AG20443 (cell line): ENCODE measurements at places on chromosomes 5 and 9.

DNA sequence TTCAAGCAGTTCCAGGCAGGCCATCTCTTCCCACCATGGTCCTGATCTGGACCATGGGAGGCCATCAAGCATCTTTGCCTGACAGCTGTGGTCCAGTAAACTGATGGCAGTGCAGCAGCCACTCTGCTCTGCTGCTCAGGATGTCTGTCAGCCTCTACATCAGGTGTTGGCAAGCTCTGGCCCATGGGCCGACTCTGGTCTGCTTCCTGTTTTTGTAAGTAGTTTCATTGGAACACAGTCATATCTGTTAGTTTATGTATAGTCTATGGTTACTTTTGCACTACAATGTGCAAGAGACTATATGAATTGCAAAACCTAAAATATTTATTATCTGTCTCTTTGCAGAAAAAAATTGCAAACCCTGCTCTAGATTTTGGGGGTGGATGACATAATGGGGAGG is 225.0 kb downstream of the KCTD16 start:
- DNase-seq, result no peak

- DNase-seq, result peak; percentile 28
Observed at GRCh38 chr5:147369742-147370374, 135.0 kb downstream of the STK32A start.

GRCh38 chr5:132427281-132428146 is 58.0 kb downstream of the SLC22A5 start:
- DNase-seq, result no peak

GRCh38 chr5:112551419-112552032 is 132.4 kb upstream of the EPB41L4A start:
- DNase-seq, result peak; percentile 60

DNA sequence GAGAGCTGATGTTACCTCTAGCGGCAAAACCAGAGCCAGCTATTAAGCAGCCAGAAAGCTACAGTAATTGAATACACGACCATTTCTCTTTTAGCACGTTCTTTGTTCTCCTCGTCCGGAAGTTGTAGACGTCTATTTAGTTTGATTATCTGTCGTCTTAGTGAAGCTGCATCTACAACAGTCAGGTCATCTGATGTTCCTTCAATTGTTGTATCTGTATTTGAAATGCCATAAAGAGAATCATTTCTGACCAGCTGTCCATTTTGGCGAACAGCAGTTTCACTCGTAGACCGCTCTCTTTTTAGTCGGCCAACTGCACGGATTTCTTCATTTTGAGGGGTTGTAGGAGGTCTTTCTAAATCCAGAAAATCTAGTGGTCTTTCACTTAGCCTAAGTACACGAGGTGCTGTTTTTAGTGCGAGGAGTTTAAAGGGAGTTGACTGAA is 12.6 kb downstream of the PDE6A start:
- DNase-seq, result no peak

GRCh38 chr5:112919972-112920371 is 2.1 kb downstream of the REEP5 start:
- no peak for DNase-seq

DNA sequence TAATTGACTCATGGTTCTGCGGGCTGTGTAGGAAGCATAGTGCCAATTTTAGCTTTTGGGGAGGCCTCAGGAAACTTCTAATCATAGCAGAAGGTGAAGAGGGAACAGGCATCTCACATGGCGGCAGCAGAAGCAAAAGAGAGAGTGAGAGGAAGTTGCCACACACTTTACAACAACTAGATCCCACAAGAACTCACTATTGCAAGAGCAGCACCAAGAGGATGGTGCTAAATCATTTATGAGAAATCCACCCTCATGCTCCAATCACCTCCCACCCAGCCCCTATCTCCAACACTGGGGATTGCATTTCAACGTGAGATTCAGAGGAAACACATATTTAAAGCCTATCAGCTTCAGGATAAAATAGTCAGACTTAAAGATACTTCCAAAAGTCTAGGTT is 36.1 kb upstream of the LPAR1 start:
- DNase-seq, result no peak

- DNase-seq, result no peak
Observed at GRCh38 chr5:35282810-35283209, 52.5 kb upstream of the PRLR start.

DNA sequence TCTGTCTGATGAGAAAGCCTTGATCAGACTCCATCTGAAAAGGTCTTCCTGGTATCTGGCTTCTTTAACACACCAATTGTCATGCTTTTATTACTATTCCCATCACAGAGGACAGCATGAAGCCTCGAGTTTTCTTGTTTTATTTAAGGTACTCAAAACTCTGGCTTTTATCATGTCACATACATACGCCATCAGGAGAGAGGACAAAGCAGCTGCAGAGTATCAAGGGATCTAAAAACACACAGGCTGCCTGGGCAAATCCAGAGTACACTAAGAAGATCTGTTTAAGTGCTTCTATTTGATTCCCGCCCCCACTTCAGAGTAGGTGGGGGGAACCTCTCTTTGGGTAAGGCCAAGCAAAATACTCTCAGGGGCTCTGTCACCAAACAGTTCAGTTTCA is 277.2 kb downstream of the SPOCK1 start:
- DNase-seq, result no peak

- no peak for DNase-seq
Observed at GRCh38 chr5:102937894-102938293, 182.0 kb downstream of the GIN1 start.

GRCh38 chr9:115883467-115884329 is 269.9 kb upstream of the PAPPA start:
- DNase-seq, result peak; percentile 60

DNA sequence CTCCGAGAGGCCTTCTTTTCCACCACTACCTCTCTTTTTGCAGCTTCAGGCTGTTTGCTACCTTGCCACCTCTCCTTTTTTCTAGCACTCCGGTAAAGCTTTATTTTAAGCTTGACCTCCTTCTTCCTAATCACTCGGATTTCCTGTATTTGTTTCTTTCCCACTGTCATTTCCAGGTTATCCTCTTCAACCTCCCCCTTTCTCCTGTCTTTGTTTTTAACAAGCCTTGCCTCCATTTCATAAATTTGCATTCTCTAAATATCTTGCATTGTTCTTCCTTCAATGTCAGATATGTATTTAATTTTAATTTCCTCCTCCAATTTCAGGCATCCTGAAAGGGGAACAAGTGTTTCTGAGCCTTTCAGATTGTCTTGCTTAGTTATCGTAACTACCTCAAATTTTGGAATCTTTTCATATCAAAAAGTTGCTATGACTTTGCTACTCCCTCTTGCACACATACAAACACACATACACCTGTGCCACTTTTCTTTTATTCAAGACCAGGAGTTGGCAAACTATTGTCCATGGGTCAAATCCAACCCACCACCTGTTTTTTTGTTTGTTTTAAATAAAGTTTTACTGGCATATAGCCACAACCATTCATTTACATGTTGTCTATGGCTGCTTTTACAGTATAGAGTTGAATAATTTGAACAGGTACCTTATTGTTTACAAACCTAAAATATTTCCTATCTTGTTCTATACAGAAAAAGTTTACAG is 22.7 kb downstream of the DPYSL3 start:
- DNase-seq, result no peak

GRCh38 chr9:4137681-4138099 is 162.2 kb downstream of the GLIS3 start:
- DNase-seq, result peak; percentile 24

- no peak for DNase-seq
Observed at GRCh38 chr5:54453046-54453445, 2.5 kb upstream of the HSPB3 start.

GRCh38 chr5:17094830-17095229 is 122.6 kb upstream of the BASP1 start:
- DNase-seq, result no peak

DNA sequence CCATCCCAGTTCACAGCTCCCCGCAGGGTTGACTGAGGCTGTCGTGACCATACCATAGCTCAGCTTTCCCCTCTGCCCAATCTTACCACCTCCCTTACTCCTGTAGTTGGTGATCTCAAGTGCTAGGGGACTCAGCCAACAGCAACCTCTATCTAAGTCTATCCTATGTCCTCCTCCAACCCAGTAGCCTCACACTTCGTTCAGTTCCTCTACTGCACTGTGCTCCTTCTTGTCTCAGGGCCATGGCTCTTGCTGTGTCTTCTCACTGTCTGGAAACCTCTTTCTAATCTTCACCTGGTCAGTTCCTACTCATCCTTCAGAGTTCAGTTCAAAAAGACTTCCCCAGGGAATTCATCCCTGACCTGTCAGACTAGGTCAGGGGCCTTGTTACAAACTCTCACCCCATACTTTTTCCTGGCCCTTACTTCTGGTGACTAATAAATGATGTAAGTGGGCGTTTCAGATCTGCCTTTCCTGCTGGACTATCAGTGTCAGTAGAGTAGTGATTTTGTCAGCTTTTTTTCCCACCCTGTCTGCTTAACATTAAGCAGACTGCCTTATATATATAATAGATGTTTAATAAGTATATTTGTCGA is 53.6 kb upstream of the NR3C1 start:
- peak; percentile 67 for DNase-seq

GRCh38 chr9:125137200-125137599 is 6.1 kb downstream of the SCAI start:
- peak; percentile 44 for DNase-seq

- DNase-seq, result no peak
Observed at GRCh38 chr9:17160327-17160726, 25.5 kb downstream of the CNTLN start.

GRCh38 chr5:54611290-54611951 is 93.9 kb downstream of the SNX18 start:
- peak; percentile 52 for DNase-seq

DNA sequence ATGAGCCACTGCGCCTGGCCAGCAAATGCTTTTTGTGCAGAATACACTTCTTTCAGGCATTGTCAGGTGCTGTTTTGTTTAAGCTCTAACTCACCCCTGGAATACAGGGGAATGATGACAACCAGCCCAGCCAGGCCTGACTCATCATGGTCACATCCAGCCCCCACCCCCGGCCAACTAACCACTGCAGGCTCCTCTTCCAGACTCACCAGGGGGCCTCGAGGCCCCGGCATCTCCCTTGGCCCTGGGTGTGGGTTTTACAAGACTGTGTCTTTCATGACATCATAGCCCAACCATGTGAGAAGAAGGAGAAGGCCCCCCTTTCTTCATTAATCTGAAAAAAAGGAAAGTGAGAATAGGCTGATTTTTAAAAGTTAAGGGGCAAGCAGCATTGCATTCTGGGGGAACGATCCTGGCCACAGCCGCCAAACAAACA is 35.5 kb downstream of the OLFML2A start:
- DNase-seq, result peak; percentile 96

GRCh38 chr9:90097237-90097636 is 492.4 kb downstream of the GADD45G start:
- DNase-seq, result no peak

DNA sequence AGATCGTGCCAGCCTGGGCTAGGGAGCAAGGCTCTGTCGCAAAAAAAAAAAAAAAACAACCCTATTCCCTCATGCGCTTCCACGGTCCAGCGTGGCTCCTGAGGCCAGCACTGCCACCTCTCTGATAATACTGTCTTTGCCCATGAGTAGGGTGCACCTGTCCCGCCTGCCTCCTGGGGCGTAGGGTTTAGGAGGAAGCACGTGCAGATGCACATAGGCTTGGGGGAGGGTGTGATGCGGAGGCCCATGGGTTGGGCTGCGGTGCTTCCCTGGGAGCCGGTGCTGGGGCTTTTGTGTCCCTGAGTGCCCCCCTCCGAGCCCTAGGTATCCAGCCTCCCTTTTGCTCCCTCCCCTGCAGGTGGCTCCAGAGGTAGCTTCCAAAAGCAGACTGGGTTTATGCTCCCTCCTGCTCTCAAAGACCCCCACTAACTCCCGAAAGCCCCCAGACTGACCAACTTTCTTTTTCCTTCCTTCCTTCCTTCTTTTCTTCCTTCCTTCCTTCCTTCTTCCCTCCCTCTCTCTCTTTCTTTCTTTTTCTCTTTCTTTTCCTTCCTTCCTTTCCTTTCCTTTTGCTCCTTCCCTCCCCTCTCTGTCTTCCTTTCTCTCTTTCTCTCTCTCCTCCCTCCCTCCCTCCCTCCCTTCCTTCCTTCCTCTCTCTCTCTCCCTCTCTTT is 12.8 kb downstream of the FGFR4 start:
- no peak for DNase-seq

GRCh38 chr9:131277910-131278701 is 1.8 kb upstream of the FAM78A start:
- DNase-seq, result peak; percentile 96

- no peak for DNase-seq
Observed at GRCh38 chr5:65413822-65414221, 67.9 kb downstream of the ADAMTS6 start.

DNA sequence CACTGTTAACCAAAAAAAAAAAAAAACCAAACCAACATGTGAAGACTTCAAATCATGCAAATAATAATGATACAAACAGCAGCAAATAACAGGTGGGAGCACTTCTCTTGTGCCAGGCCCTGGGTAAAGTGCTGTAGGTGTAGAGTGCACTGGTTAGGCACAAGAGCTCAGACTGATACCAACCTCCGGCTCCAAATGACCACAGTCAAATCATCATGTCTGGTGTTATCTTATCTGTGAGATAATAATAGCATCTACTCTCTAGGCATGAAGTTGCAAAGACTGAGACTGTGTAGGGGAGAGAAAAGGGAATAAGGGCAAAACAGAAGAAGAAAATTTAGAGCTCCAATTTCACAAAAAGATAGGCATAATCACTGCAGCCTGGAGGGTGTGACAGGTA is 159.5 kb downstream of the ARL15 start:
- DNase-seq, result no peak

DNA sequence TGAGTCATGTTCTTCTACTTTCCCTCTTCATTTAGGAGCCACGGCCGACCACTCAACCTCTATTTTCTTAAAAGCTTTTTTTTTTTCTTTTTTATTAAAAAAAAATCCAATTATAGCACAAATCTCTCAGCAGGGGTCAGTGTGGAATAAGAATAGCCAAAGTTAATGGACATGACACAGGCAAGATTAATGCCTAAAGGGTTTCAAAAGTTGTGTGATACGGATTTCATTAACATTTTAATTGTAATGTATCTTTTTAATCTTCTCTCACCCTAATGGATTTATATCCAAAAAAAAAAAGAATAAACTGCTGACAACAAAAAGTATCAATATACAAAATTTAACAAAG is 5.4 kb downstream of the NACC2 start:
- DNase-seq, result peak; percentile 58

GRCh38 chr5:9540791-9541190 is 5.1 kb downstream of the SEMA5A start:
- DNase-seq, result no peak

DNA sequence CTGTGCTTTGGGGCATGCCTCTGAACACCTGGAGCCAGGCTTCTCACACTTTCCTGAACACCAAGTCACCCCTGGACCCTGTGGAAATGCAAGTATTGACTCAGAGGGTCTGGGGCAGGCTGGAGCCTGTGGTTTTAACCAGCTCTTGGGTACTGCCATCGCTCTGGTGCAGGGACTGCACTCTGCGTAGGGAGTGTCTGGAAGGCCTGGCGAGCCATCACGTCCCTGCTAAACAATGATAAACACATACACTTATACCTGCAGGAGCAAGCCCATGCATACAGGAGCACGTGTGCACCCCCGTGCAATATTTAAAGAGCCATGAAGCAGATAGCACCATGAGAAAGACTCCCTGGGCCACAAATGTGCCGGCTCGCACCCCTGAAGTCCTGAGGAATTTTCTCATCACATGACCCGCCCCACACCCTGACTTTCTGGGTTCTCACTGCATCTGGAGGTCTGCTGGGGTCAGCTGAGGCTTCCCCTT is 267.7 kb downstream of the GADD45G start:
- no peak for DNase-seq

- peak; percentile 37 for DNase-seq
Observed at GRCh38 chr9:72882117-72882775, 70.6 kb downstream of the ALDH1A1 start.
